Neural progenitor cell (in vitro differentiated cells): ENCODE measurements at places on chromosomes 6 and 20.

GRCh38 chr6:147974376-147974775, 368.3 kb upstream of the SASH1 start:
- DNase-seq = no peak

GRCh38 chr6:42960243-42961019, at the start of gene GNMT:
Gene GNMT (plus strand): TSS chr6:42960754. CDS start chr6:42960768, 14 bp downstream.
- peak; percentile 86 for DNase-seq

- DNase-seq = no peak
Measured at GRCh38 chr20:11159728-11160127, 485.9 kb upstream of the JAG1 start.

GRCh38 chr6:4010689-4011090, 68.2 kb downstream of the FAM217A start:
- DNase-seq = no peak

- DNase-seq = peak; percentile 8
Measured at GRCh38 chr6:143844006-143844405, 868 bp downstream of the LTV1 start.

DNA sequence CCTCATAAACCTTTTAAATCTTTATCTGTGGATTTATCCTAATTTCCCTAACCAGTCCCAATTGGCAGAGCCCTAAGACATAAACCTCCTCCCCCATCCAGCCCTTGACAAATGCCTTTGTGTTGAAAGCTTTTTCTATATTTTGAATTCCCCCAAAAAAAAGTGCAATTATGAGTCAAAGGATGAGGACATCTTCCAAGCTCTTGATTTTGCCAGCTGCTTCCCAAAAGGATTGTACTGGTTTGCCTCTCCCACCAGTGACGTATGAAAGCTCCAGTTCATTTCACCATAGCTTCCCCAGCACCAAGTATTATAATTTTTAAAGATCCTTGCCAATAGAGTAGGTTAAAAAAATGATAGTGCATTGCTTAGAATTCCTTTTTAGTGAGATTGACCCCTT, 38.9 kb downstream of the SIRPA start:
- DNase-seq = no peak

DNA sequence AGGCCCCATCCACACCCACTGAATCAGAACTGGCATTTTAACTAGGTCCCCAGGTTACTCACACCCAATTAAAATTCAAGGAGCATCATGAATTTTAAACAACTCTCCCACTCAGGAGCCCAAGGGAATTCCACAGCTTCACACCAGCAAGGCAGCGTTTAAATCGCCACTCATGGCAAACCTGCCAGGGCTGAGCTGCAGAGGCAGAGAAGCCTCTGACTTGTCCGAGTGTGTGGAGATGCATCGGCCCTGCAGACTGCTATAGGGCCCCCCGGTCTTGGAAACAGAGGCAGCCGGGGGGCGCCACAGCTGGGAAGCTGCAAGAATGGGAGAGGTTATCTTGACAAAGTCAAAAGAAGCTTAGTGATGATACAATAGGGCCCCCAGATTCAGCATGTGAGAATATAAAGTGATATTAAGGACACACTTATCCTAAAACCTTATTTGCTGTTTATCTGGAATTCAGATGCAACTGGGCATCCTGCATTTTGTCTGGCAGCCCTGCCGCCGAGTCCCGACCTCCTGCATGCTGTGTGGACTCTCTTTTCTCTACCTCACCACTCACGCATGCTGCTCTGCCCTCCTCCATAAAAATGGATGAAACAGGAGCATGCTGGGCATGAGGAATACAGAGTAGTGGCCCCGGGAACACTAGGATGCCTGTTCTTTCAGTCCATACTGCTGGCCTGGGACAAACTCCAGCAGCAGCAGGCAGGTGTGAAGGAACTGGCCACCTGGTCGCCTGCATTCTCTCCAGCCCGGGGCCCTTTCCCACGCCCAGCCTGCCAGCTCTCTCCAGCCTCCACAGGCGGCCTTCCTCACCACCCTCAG, 126.1 kb downstream of the PXDC1 start:
- no peak for DNase-seq

- no peak for DNase-seq
Measured at GRCh38 chr6:24988562-24988961, 52.8 kb upstream of the RIPOR2 start.

DNA sequence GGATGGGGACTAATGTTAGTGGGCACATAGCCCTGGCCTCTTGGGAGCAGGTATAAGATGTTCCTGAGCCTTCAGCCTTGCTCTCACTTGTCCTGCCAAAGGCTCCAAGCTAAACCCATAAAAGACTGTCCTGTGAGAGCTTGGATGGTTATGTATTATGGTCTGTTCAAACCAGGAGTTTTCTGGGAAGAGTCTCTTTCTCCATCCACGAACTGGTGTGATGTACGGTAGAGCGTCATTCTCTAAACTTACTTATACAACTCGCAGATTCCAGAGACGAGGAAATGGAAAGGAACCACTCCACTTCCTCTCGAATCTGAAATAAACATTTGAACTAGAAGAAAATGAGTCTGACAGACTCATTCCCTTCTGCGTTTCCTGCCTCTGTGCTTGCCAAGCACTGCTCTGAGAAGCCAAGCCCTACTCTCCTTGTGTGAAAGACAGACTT, 5.3 kb downstream of the SOBP start:
- no peak for DNase-seq

GRCh38 chr20:12416281-12416680, 498.6 kb downstream of the BTBD3 start:
- DNase-seq = peak; percentile 4

DNA sequence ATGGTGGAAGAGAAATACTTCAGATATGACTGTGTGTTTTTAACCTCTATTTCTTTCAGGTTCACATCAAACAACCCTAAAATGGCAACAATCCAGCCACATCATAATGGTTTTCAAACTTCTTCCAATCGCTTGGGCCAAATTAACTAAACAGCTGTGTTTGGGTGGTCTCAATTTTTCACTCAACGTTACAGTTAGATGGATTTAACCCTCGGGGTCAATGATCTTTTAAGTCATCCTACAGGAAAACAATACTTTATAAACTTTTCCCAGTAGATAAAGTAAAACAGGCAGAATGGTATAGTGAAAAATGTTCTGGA, 60.4 kb downstream of the EPB41L2 start:
- DNase-seq = no peak

- DNase-seq = no peak
Measured at GRCh38 chr6:34484391-34484790, 18.5 kb downstream of the PACSIN1 start.

DNA sequence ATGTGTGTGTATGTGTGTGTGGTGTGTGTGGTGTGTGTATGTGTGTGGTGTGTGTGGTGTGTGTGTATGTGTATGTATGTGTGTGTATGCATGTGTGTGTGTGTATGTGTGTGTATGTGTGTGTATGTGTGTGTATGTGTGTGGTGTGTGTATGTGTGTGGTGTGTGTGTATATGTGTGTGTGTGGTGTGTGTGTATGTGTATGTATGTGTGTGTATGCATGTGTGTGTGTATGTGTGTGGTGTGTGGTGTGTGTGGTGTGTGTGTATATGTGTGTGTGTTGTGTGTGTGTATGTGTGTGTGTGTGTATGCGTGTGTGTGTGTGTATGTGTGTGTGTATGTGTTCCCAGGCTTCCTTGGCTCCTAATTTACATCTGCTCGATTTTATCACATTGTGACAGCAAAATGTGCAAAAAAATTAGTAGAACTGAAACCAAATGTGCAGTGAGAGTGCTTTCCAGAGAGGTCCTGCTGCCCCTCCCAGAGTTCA, 234.5 kb downstream of the BMP7 start:
- no peak for DNase-seq

- no peak for DNase-seq
Measured at GRCh38 chr6:82878812-82879211, 186.8 kb downstream of the UBE3D start.

DNA sequence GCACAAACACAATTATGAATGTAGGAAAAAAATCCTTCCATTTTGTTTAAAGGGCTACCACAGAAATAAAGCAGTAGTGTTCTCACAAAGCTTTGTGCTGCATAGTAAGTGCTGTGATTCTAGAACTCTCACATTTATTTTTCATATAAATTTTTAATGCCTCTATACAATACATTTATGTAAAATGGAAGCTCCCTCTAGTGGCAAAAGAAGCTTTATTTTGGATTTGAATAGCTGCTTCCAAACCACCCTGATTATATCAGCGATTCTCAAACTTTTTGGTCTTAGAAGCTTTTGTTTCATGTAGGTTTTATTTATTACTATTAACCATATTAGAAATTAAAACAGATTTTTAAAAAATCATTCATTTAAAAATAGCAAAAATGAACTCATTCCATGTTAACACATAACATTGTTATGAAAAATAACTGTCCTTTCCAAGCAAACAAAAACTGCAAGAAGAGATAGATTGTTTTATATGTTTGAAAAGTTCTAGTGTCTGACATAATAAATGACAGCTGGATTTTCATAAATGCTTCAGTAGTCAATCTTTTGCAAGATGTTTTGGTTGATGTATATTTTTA, 38.4 kb downstream of the HS3ST5 start:
- no peak for DNase-seq

- no peak for DNase-seq
Measured at GRCh38 chr20:22382742-22383141, 201.6 kb downstream of the FOXA2 start.

GRCh38 chr6:31814677-31815024, 432 bp downstream of the HSPA1L start:
- peak; percentile 96 for DNase-seq

GRCh38 chr6:144423167-144423566, 138.0 kb downstream of the UTRN start:
- peak; percentile 54 for DNase-seq

DNA sequence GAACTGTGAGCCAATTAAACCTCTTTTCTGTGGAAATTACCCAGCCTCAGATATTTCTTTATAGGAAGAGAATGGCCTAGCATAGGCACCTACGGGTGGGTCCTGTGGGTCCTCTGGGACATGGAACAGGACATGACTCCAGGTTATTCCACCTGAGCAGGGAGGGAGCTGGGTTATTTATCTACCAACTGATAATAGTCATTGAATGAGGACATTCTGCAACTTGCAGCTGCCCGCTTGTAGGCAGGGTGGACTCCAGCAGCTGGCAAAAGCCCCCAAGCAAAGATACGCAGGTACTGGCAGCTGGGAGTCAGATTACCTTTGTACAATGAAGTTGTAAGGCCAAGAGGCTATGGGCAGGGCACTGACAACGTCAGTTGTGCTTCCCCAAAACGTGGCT, 1.4 kb upstream of the BANF2 start:
- no peak for DNase-seq

DNA sequence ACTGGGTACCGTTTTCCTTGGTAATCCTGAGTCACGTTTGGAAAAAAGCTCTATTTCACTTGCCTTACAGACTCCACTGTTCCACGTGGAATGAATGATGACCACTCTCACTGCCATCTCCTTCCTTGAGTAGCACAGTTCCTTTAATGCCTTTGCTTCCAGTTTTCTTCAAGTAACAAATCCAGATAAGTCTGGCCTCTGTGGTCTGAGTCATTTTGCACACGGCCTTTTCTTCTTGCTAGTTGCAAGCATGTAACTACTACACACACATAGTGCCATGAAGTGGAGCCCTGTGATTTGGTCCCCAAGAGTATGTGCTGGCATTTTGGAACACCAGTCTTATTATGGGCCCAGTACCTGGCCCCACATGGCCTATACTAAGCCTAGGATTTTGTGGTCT, 182.8 kb downstream of the SASH1 start:
- no peak for DNase-seq

- no peak for DNase-seq
Measured at GRCh38 chr6:161369339-161369738, 95.5 kb upstream of the AGPAT4 start.

DNA sequence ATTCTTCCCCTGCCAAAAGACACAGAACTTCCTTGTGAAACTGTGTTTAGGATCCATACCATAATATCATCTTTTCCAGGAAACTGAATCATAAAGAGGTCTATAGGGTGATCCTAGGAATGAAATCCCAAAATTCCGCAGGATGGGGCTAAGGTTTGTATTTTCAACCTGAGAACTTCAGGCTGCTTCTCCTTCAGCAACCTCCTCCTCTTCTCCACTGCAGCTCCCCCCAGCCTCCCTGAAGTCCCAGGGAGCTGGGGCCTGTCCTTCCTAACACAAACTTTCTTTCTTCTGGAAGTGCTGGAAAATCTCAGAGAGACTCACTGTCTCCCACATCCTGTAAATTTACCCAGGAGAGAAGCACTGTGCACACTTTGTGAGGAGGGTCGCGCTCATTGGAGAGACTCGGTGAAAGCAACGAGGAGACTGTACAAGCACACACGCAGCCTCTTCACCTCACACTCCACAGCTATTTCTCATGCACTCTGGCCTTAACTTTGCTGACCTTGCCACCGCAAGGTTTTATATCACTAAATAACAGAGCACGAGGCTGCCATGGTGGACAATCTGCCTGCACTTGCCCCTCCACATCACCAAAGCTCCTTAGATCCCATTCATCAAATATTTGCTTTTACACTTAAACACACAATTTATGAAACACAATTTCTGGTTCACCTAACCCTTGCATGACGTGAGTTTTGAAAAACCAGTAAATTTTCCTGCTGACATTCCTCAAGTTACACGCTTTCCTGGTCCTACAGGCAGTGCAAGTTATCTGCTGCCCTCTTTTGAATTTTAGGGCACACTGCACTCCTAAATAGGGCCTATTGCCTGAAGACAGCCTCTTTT, 14.3 kb downstream of the ID4 start:
- DNase-seq = peak; percentile 82

- no peak for DNase-seq
Measured at GRCh38 chr6:70725817-70726415, 58.2 kb downstream of the SMAP1 start.

DNA sequence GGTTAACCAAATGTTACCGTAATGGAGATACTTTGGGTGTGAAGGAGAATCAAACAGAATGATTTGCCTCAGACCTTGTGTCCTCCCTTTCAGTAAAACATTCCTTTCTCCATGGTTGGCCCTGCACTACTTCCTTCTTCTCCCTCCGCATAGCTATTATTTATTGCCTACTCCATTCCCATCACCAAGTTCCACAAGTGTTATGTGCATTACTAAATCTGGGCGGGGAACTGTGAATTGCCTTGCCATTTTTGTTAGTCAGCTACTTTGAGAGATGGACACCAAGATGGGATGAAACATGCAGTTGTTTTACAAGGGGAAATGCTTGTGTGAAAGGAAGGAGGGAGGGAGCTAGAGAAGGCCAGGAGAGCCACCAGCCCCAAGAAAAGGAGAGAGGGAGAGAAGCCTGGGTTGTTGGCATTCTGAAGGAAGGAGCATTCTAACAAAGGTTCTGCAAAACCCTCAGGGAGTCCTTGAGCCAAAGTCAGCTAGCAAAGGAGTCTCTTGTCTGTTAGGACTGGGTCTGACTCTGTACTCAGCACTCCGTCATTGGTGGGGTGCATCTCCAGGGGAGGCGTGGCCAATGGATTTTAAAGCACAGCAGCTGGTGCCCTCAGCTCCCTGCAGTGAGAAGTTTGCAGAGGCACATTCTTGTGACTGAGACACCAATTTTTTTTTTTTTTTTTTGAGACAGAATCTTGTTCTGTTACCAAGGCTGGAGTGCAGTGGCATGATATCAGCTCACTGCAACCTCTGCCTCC, 83.6 kb upstream of the CHD6 start:
- peak; percentile 8 for DNase-seq

DNA sequence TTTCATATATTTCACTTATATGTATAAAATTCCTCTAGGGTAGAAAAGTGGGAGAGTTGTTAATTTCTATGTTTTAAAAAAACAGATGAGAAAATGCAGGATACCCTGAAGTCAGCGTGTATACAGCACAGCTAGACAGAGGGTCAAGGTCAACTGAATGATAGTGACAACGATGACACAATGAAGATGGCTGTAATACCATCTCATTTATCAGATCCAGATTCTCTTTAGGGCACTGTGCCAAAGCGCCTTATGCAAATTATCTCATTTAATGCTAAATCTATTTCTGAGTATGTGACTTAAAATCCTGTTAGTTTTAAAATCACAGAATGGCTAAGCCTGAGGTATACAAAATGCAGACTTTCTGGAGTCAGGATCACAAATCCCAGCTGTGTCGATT, 431.4 kb upstream of the RUNX2 start:
- DNase-seq = no peak
